Stimulated activated memory B cell treated with anti-CD40 and anti-IgM and Interleukin-4, amounts not matched to agents 10 μg/mL and 1 μg/mL and 100 μg/mL, for 72 hours (primary cell): ENCODE measurements at places on chromosomes 4 and X.

GRCh38 chrX:116462822-116463221 is at the start of gene CT83:
Gene CT83, minus strand, starts transcription at chrX:116462976. Its CDS starts 120 bp downstream, at chrX:116462856.
- no peak for ATAC-seq

- no peak for ATAC-seq
Measured at GRCh38 chr4:73443224-73443623, 7.2 kb downstream of the AFP start.

DNA sequence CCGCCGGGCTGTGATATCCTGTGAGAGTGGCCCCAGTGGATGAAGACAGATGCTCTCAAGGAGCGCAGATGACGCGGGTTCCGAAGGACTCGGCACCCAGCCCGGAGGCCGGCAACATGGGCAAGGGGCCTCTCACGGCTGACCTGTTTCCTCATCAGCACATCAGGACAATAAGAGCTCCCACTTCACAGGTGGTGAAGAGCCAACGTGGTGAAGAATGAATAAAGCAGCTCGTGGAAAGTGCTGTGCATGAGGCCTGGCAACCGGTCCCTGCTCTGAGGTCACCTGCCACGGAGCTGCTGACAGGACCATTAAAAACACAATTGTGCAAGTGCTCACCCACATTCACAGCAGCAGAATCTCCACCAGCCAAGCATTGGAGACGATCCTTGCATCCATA is 22.9 kb downstream of the ABLIM2 start:
- ATAC-seq, result no peak

- ATAC-seq, result no peak
Measured at GRCh38 chr4:38539501-38539900, 124.5 kb upstream of the KLF3 start.

- no peak for ATAC-seq
Measured at GRCh38 chrX:8390771-8391170, 73.9 kb upstream of the VCX3B start.

- ATAC-seq, result no peak
Measured at GRCh38 chrX:153727123-153727931, 2.7 kb downstream of the ABCD1 start.

DNA sequence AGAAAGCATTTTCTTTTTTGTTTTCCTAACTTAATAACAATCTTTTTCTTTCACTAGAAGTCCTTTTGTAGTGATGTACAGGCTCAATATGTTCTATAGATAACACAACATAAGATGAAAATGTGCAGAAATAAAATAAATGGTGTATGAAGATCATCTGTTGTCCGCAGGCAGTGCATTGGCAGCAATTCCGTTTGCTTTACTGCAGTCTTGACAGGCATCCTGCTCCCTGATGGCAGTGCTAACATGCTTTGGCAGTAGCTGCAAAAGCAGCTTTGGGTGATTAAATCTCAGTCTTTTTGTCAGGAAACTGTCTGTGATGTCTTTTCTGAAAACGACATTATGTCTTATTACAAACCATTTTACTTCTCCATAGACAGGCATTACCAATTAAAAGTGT is 131.4 kb downstream of the TRAM1L1 start:
- ATAC-seq, result no peak

DNA sequence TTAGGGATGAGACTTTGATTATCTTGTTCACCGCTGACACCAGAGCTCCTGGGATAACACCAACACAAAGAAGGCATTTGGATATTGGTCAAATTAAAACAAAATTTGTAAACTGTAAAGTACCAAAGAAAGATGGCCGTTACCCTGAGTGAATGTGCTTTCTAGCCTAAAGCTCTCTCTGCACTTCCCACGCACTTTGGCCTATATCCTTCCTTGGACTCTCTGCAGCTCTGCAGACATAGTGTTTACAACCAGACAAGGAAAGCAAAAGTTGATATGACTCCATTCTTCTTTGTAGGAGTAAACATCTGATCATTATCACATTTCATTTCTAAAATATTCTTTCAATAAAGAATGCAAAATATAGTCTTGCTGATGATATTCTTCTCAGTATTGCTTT is 44.8 kb upstream of the PITX2 start:
- ATAC-seq, result no peak

DNA sequence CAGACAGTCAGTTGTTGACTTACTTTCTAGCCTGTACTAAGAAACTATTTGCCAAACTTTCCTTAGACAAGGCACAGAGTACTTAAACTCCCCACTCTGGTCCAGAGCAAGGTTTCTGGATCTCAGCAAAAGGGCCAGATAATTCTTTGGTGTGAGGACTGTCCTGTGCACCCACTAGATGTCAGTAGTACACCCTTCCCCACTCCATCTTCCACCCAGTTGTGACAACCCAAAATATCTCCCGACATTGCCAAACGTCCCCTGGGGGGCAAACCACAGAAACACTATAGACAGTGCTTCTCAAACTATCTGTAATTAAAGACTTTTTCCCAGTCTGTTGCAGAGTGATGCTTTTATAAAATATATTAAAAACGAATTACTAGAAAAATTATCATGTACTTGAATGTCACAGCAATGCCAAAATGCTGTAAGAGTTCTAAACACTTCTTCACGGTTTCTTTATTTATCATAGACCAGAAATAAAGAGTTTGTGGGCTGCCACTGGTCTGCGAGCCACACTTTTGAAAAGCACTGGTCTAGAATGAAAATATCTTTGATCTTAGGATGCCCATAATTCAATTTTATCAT is 203.5 kb downstream of the PRDM5 start:
- ATAC-seq, result no peak

- no peak for ATAC-seq
Measured at GRCh38 chrX:69988955-69989394, 60.8 kb downstream of the AWAT2 start.

DNA sequence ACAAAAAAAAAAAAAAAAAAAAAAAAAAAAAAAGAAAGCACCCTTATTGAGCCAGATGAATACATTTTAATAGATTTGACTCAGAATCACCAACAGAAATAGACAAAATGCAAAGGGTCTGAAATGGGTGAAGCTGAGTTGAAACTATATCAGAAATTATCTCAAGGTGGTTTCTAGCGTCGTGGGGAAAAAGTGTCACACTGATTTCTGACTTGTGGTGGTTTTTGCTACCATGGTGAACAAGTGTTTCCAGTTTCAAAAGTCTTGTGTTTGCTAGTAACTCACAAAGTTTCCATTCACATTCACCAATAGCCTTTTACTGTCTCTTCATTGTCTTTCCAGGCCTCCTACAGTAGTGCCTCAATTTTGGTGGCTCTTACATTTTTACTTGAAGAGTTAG is 135.5 kb downstream of the ARHGAP24 start:
- peak; percentile 82 for ATAC-seq

GRCh38 chr4:93918856-93919255 is 90.3 kb downstream of the ATOH1 start:
- ATAC-seq, result no peak

DNA sequence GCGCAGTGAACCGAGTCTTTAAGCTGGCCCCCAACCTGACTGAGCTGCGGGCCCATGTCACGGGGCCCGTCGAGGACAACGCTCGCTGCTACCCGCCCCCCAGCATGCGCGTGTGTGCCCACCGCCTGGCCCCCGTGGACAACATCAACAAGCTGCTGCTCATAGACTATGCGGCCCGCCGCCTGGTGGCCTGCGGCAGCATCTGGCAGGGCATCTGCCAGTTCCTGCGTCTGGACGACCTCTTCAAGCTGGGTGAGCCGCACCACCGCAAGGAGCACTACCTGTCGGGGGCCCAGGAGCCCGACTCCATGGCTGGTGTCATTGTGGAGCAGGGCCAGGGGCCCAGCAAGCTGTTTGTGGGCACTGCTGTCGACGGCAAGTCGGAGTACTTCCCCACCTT is 2.2 kb downstream of the PLXNA3 start:
- no peak for ATAC-seq

GRCh38 chr4:89324671-89325070 is 17.1 kb upstream of the GPRIN3 start:
- peak; percentile 100 for ATAC-seq
